ENCODE measurements at places on chromosomes 6 and 20.

DNA sequence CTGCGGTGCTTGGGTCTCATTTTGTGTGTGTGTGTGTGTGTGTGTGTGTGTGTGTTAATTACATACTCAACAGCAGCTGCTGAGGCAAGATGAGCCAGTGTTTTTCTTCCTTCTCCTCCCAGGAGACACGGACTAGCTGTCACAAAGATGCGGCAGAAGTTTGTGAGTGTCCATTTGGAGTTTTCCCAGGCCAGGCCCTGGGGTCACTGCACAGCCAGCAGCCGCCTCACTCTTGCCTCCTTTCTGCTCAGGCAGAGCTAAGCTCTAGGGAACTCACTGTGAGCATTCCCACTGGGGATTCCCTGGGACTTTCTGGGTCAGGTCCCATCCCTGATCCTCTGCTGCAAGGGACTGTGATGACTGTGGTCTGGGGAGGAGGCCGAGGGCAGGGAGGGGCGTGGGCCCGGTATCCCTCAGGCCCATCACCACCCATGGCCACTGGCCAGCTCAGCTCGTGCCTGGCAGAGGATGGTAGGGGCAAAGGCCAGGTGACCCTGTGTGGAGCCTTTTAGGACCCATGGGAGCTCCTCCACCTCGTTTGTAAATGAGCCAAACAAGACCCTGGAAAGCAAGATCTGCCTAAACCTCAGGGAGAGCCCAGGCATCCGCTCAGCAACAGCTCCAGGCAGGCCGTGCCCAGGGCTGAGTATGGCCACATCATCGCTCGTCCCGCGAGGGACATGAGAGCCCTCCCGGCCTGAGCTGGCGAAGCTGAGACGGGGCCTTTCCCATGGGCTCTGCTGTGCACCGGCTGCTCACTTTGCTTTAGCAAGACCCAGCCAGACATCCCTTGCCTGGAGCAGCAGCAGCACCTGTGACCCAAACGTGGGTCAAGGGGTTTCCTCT is 102.0 kb downstream of the PSMB1 start:
- no peak for DNase-seq

- DNase-seq: no peak
These were observed 113.5 kb downstream of the CDYL start for GRCh38 chr6:4889701-4890100.

DNA sequence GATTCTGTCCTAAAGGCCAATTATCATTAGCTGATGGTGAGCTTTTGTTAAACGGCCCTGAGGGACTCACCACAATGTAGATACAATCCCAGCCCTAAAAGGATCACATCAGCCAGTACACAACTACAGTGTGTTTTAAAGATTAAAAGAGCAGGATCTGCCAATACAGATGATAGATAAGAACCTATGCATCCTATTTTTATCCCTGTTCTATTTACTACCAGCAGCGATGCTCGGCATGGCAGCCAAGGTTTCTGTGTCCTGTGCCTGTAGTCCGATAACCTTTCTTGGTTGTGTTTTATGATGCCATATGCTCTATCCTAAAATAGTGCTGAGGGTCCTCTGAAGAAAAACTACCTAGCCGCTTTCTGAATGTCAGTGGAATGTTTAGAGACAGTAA is 289.4 kb downstream of the PHACTR1 start:
- peak; percentile 21 for DNase-seq

DNA sequence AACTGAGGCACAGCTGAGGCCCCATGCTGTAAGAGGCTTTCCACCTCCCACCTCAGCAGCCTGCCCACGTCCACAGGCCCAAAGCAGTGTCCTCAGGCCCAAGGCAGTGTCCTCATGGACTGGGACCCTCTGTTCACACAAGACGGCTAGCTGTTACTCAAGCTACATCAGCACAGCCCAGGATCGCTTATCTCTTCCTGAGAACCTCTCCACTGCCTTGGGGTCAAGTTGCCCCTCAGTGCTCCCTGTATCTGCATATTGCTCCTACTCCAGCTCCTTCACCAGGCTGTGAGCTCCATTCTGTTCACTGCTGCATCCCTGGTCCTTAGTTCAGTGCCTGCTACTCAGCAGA is 208.8 kb upstream of the TAB2 start:
- DNase-seq: no peak

GRCh38 chr6:31652925-31653724 is 664 bp upstream of the BAG6 start:
- DNase-seq: peak; percentile 86

GRCh38 chr20:11172881-11173280 is 499.1 kb upstream of the JAG1 start:
- no peak for DNase-seq

DNA sequence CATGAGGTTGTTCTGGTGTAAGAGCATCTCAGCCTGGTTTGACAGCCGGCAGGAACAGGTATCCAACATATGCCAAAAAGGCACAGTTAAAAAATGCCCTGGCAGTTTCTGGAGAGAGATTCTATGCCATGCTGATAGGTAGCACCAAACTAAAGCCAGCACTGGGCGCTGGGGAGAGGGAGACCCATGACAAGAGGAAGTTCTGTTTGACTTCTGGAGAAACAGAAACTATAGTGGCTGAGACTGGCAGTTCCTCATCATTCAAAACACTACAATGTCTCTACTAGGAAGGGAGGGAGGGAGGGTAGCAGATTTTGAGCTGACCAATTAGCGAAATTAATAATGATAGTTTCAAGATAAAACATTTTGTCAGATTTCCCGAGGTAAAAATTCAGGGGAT is 174.1 kb downstream of the ADAT2 start:
- no peak for DNase-seq

DNA sequence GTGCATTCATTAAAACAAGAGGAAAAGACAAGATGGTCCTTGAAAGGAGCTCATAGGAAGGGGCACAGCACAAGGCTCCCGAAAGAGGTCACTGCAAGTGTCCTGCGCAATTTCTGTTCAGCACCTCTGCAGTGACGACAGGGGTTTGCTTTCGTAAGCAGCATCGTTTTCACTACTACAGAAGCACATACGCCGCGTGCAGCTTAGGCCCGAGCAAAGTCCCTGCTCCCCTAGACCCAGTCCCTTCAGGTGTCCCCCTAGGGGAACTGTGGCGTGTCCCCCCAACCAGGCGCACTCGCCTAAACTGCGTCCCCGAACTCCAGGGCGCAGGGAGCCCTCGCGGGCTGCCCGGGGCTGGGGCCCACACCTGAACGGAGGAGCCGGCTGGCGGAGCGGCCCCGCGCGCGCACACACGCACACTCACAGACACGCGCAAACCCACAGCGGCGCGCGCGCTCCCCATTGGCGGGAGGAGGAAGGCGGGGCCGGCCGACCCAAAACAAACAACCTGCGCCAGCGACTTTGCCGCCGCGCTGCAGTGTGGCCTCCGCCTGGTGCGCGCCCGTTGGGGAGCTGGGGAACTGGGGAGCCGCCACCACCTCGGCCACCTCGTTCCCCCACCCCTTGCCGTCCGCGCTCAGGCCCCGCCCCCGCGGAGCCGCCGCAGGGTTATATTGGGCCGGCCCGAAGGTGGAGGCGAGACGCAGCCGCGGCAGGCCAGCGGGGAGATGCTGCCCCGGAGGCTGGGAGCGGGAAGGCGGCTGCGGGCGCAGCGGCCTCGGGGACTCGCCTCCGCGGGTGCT is at the start of gene FOXQ1:
Gene FOXQ1, plus strand, starts transcription at position 699 of the 803 bp plus-strand sequence. CDS start 607 bp downstream, outside the sequence.
- DNase-seq: no peak

- no peak for DNase-seq
These were observed 335.7 kb downstream of the NRN1 start for GRCh38 chr6:5670811-5671561.

- no peak for DNase-seq
These were observed 9.6 kb downstream of the LEMD2 start for GRCh38 chr6:33779290-33779689.

- DNase-seq: no peak
These were observed 95.2 kb downstream of the EDN1 start for GRCh38 chr6:12385316-12385715.

GRCh38 chr6:27251606-27252251 is 4.2 kb downstream of the PRSS16 start:
- no peak for DNase-seq

DNA sequence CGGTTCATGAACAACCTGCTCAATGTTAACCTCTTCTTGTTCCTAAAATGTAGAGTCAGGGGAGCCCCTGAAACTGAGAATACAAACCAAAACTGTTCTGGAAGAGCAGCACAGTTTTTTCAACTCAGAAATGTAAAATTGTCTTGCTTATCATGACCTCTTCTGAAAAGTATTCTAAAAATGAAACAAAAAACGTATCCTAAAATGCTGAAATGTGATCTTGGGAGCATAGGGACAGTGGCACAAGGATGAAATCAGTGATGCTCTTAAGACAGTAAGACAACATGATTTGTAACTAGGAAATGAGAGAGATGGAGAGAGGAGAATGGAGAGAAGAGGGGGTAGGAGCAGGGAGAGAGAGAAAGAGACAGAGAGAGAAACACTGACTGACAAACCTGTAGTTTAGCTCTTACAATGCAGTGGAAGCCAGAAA is 27.5 kb downstream of the NCOA7 start:
- DNase-seq: no peak

GRCh38 chr20:46774236-46774635 is 64.8 kb downstream of the SLC2A10 start:
- DNase-seq: no peak

- no peak for DNase-seq
These were observed 11.1 kb downstream of the YWHAB start for GRCh38 chr20:44896583-44896982.

DNA sequence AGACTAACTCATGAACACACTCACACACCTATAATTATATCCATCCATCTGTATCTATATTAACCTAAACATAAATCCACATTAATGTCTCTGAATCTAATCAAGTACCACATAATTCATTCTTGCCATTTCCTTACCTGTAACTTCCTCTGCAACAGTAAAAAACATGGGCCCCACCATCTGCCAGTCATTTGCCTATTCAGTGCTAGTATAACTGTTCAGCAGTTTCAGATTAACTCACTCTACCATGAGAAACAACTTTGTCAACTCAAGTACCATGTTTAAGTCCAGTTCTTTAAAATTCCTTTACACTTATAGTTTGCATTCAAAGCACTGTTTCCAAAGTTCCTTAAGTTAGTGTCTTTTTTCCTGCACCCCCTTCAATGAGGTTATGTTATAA is 68.8 kb downstream of the LAMP5 start:
- DNase-seq: no peak

GRCh38 chr6:137927777-137928218 is 60.7 kb downstream of the TNFAIP3 start:
- DNase-seq: no peak

GRCh38 chr20:62906209-62906608 is 20.1 kb downstream of the DIDO1 start:
- peak; percentile 52 for DNase-seq

DNA sequence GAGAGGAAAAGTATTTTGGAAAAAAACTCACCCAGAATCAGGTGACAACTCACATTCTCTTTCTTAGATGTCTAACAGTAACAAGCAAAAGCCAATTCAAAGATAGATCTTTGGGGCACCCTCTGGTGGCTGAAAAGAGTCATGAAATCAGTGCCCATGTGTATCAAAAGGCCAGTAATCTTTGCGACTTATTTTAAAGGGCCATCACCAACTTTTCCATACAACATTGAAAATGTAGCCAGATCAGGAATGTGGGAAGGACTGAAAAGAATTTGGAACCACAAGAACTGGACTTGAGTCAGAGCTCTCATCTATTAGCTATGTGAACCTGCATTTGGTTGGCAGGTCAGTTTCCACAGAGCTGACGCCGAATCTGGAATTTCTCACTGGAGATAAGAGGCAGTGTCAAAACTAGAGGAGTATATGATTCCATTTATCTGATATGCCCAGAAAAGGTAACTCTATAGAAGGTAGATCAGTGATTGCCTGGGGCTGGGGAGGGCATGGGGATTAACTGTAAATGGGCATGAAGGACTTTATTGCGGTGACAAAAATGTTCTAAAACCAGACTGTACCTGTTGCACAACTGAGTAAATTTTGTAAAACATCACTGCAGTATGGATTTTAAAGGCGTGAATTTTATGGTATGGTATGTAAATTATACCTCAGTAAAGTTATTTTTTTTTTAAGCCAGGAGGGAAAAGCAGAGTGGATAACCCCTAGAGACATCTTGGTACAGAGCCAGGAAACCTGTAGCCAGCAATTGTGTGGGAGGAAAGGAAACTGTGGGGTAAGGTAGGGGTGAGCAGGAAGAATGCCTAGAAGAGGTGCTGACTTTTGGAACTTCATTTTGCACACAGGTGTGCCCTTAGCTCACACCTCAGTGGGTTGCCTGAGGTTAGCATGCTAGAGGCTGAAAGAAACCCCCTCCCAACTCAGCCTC is 117.1 kb upstream of the ASF1A start:
- peak; percentile 29 for DNase-seq

GRCh38 chr6:35177596-35177995 is 36.2 kb upstream of the SCUBE3 start:
- DNase-seq: no peak

GRCh38 chr6:150286460-150286859 is 82.4 kb upstream of the IYD start:
- DNase-seq: no peak

- DNase-seq: no peak
These were observed 66.2 kb downstream of the GMDS start for GRCh38 chr6:2179241-2179640.

DNA sequence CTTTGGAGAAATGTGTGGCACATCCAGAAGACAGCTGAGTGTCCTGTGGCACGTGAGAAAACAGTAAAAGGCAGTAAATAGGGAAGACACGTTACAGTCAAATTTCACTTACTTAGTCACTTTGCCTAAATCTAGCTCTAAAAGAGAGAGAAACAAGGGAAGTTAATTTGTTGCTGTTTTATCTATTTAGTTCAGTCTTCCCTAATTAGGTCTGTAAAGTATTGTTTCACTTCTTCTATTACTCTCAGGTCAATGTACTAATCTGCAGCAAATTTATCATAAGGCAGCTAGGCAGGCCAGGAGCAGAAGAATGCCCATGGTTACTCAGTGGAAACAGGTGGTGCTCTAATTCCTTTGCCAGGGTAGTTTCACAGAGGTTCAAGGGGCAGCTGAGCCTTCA is 124.3 kb upstream of the CNR1 start:
- DNase-seq: no peak

DNA sequence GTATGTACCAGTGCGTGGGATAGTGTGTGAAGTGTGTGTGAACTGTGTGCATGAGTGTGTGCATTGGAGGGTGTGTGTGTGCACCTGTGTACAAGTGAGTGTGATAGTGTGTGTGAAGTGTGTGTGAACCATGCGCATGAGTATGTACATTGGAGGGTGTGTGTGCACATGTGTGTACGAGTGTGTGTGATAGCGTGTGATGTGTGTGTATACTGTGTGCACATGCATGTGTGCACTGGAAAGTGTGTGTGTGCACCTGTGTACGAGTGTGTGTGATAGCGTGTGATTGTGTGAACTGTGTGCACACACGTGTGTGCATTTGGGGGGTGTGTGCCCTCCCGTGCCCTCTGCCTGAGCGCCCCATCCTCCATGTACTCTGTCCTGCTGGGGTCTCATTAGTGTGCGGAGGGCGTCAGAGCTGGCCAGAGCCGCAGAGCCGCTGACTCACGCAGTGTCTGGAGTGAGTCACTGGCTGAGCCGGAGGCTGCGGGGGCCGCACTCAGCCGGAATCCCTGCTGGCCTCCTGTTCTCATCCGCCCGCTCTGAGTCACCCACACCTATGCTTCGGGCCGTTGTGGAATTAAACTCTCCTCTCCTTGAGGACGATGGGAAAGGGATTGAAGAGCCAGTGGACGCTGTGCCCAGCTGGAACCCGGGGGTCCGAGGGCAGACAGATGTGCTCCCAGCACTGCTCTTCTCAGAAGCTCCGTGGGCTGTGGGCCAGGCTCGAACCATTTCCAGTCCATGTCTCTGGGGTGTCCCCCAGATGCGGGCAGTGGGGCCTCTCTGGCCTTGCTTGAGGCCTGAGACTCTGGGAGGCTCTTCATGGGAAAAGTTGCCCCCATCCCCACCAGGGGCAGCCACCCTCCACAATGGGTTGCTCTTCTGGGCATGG is 27.3 kb upstream of the STX16 start:
- peak; percentile 40 for DNase-seq
